ENCODE measurements at places on chromosomes 11 and 22.

DNA sequence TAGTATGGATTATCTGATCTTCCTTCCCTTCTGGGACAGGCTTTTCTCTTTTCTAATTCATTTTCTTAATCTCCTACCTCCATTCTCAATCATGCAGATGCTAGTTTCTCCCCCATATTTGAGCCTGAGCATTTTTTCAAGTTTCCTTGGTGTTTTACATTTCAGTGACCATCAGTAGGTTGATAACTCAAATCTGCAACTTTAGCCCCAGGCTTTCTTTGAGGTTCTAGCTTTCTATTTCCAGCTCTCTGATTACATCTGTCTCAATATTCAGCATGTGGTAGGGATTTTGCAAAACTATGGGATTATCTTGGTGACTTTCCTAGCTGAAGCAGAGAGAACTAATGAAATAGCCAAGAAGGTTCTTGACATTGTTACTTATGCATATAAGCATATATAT lies 67.8 kb downstream of the ARHGEF12 start:
- DNase-seq: no peak

DNA sequence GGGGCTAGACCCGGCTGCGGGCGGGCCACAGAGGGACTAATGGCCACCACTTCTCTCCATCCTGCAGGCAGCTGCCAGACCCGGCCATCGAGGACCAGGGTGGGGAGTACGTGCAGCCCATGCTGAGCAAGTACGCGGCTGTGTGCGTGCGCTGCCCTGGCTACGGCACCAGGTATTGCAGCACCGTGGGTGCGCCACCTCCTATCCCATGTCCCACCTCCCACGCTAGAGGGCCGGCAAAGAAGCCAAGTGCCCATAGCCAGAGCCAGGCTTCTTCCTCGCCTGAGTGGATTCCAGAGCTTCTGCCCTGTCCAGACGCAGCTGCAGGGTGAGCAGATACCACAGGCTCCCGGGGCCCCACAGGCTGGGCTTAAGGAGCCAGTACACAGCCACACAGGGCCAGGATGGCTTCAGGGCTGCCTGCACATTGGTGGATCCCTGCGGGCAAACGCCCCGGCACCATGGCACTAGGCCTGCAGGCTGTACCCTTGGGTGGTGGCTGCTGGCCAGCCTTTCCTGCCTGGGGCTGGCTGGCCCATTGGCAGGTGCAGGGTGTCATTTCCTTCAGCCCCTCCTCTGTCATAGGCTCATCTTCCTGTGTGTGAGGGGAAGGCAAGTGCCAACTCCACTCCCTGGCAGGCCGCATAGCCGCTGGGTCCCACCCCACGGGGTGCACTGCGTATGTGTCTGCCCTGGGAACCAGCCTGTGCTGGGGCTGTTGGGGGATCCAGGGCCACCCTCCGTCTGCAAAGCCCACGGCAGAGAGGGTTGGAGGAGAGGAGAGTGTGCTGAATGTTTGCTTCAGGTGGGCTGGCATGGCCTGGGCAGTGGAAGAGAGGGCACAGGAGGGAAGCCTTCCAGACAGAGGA lies 16.5 kb upstream of the DGCR8 start:
- no peak for DNase-seq

DNA sequence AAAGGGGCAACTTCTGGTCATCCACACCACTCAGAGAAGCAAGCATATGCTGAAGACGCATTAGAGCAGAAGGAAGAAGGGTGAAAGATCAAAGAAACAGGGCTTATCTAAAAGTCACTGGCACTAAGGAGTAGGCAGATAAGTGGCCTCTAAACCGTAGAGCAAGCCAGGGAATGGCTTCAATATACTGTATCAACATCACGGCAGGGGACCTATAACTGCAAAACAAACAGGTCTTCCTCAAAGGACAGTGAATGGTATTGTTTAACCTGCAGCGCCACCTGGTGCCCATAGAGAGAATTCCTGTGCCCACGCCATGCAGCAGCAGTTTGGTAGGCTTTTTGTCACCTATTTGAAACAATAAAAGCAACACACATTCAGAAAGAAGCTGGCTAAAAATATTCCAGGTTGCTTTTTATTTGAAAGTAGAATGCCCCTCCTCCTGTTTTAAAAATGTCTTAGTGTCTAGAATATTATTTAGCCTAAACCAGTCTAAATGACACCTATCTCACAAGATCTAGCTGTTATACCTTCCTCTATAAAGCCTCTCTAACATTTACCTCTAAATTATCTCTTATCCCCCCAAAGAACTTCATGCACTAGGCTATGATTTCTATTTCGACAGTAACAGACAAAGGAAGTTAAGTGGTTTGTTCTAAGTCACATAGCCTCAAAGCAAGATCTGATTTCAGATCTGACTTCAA lies 21.8 kb downstream of the SNX19 start:
- DNase-seq: peak; percentile 39

DNA sequence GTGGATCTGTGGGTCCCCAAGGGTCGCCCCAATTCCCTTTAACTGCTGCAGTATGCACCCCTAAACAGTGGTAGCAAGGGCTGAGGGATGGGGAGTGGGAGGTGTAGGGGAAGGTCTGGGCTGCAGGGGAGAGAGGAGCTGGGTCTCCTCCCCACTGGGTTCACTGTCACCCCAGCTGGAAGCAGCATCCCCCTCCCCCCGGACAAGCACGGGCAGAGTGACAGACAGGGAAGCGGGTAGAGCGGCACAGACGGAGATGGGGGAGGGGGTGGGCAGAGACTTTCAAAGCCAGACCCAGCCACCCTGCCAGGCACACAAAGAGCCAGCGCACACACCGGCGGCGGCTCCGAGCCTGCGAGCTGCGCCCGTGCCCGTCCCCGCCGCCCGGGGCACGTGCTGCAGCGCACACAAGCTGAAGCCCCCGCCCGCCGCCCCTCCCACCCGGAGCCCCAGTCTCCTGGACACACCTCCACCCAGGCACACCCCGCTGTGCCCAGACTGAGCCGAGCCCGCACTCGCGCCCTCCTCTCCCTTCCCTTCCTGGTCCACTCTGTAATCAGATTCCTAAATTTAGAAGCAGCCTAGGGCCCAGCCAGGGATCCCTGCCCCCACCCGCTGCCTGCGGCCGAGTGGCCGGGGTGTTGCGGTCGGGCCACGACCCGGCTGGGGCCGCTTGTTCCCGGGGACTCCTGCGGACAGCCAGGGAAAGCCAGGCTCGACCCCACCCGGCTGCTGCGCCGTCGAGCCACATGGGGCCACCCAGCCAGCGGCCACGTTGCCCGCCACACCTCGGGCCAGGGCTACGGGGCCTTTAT lies 935 bp upstream of the RCOR2 start:
- DNase-seq: no peak

- DNase-seq: no peak
These were observed 33.2 kb upstream of the CCDC89 start for GRCh38 chr11:85718991-85719807.

DNA sequence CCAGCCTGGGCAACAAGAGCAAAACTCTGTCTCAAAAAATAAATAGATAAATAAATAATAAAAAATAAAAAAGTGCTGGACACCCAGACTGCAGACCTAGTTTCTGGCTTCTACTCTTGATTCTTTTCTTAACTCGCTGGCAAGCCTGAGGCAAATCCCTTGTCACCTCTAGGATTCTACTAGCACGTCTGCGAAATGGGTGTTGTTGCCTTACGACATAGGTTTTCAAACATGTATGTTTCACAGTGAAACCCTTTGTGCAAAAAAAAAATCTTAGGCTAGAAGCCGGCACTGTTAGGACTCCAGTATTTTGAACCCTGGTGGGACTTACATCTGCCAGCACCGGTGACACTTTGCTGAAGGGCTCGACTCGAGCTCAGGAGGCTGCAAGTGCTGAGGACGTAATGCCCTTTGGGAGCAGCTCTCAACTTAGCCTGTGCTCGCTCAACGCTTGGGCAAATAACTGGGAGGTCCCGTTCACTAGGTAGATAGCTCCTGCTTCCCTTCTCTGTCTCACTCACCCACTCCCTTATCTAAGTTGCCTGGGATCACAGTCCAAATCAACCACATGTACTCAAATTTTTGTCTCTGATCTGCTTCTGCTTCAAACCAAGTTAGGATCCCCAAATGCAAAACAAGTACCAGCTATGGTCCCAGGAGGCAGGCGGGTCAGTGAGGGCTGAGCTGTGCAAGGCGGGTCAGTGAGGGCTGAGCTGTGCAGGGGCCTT lies 34.7 kb upstream of the MYH9 start:
- no peak for DNase-seq

DNA sequence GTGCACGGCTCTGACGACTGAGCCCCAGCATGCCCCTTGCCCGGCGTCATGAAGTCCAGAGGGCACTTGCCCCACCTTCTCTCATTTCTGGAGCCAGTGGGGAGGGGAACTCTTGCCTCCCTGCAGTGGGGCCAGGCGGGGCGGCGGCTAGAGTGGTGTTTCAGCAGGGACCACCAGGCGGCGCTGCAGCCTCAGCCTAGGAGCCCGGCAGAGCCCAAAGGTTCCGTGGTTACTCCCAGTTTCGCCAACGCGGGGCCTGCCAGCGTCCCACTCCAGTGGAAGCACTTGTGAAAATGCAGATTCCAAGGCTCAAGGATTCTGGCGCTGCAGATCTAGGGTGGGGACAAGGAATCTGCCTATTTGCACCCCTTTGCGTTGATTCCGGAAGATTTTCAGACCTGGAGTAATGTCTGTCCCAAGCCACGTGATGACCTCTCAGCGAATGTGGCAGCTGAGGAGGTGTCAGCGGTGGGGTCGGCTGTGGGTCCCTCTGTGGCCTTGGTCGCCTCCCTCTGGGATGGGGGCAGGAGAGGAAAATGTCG lies 55.7 kb downstream of the CD82 start:
- peak; percentile 34 for DNase-seq

DNA sequence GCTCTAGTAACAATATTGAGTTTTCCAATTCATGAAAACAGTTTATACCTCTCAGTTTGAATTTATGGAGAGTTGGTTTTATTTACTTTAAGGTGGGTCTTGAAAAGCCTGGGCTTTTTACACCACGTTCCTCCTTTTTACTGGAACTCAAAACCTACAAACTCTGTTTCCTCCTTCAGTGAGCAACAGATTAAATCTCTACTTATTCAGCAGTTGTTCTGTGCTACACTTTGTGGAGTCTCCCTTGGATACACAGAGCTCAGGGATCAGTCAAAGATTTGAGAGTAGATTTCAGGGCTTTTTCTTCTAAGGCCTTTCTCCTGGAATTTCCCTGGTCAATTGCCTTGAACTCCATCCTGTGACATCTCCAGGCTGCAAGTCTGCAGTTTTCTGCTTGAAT lies 3.5 kb downstream of the NXPE1 start:
- no peak for DNase-seq

GRCh38 chr11:96038046-96038445 lies 114.1 kb upstream of the MTMR2 start:
- no peak for DNase-seq

DNA sequence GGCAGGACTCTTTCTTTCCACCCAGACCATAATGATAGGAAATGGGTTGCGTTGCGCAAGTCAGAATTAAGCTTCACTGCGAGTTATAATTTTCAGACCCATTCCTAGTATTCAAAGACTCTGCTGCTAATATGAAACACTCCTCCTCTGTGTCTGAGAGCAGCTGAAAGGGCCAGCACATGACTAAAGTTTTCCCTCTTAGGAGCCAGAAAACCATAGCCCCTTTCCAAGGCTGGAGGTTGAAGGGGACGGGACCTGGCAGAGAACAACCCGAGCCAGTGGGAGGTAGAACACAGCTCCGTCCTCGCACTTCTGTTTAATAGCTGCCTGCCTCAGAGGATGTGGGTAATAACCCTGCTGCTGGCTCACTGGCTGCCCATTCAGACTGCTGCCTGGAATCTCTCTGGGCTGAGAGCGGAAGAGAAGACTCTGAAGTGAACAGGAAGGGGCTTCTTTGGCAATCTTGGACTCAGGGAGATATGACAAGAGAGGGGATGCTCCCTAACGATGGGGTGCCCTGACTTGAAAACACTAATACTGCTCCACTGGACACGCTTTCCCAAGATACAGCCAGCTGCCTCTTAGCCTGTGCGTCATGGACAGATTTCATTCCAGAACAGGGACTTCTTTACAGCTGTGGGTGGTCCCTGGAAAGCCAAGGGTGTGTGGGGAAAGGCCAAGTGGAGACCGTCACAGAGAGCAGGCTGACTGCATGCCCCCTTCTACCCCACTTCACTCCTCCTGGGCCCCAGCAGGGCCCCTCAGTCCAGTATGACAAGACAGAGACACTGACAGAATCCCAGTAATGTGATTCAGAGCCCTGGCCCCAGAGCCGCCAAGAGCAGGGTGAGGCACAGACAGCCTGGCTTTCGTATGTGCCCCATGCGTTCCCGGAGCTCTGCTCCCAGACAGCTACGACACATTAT lies 156.9 kb downstream of the FEZ1 start:
- DNase-seq: no peak

DNA sequence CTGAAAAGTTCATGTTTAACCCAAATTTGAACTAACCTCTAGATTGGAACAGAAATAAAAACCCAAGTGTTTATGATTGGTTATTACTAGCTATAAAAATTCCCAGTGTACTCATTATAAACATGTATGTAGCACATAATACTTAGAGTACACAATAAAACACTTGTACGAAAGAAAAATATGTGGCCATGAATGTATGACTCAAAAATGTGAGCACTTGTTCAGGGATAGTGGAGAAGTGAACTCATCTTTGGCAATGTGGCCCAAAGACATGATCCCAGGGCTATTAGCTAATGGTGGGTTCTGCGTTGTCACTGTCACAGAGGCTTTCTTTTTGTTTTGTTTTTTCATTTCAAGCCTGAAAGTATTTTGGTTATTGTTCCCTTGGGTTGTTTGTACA lies 72.0 kb downstream of the PPFIBP2 start:
- DNase-seq: no peak

DNA sequence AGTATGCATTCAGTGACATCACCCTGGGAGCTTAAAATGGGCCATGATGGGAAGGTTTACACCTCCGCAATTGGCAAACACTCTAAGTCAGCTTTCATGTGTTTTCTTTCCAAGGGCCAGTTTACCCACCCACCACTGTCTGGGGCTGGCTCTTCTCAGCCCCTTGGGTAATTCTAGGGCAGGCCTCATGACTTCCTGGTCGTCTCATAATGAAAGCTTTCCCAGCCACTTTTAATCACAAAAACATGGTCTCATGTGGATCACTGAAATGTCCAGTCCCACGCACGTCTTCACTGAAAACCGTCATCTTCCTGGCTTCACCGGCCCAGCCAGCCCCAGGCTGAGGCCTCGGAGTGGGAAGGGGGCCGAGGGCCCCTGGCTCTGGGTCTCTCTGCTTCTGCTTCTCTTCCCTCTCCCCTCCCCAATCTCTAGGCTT lies 58.5 kb upstream of the ANO1 start:
- DNase-seq: no peak

DNA sequence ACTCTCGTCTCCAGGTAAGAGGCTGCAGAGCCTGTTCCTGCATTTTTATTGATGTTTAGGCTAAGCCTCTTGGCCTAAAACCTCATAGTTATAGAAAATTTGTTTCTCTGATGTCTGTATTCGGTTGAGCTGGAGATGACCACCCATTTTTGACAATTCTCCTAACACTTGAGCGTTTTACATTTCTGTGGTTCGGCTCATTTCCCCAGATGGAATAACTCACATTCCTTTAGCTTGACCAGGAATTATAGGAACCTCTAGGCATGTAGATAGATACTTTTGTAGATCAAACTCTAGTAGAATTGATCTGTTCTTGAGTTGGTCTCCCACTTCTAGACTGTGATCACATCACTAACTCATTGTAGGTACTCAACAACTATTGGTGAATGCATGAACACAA lies 172.6 kb upstream of the CADM1 start:
- DNase-seq: no peak

GRCh38 chr11:11397036-11397415 lies 44.0 kb upstream of the CSNK2A3 start:
- no peak for DNase-seq

- DNase-seq: no peak
These were observed 50.3 kb downstream of the TBC1D22A start for GRCh38 chr22:46812788-46813187.
